Myocyte (in vitro differentiated cells): ENCODE measurements at places on chromosomes 7 and 10. TPM values are rescaled to one million over a fixed set of nuclear protein-coding genes. Genes with fewer than 3 reads are reported as not detected.

Gene CLRN3
- not detected in 2 replicates for total RNA-seq

- no peak for DNase-seq
Measured at GRCh38 chr10:28564905-28565304, 32.0 kb downstream of the WAC start.

GRCh38 chr10:26543567-26544306, 105.6 kb downstream of the APBB1IP start:
- DNase-seq, result no peak

Gene FBH1
- total RNA-seq, result 69.3 and 75.2 TPM in 2 replicates

- no peak for DNase-seq
Measured at GRCh38 chr7:4068286-4068685, 613.8 kb upstream of the FOXK1 start.

DNA sequence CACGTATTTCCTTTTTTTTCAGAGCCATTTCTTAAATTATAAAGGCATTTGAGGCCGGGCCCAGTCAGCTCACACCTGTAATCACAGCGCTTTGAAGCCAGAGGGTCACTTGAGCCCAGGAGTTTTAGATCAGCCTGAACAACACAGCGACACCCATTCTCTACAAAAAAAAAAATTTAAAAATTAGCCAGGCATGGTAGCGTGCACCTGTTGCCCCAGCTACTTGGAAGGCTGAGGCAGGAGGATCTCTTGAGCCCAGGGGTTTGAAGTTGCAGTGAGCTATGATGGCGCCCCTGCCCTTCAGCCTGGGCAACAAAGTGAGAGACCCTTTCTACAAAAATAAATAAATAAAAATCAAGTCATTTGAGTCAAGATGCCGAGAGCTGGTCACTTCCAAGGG, 3.0 kb downstream of the TMEM130 start:
- no peak for DNase-seq

- DNase-seq, result no peak
Measured at GRCh38 chr10:62858364-62858763, 42.2 kb upstream of the EGR2 start.

Gene PPP1R17
- not detected in 2 replicates for total RNA-seq

Gene BAIAP2L1
- total RNA-seq, result 19.7 and 21.3 TPM in 2 replicates

- peak; percentile 71 for DNase-seq
Measured at GRCh38 chr10:78974617-78975317, 94.0 kb upstream of the ZMIZ1 start.

GRCh38 chr7:128906001-128906765, 4.3 kb downstream of the KCP start:
- no peak for DNase-seq

DNA sequence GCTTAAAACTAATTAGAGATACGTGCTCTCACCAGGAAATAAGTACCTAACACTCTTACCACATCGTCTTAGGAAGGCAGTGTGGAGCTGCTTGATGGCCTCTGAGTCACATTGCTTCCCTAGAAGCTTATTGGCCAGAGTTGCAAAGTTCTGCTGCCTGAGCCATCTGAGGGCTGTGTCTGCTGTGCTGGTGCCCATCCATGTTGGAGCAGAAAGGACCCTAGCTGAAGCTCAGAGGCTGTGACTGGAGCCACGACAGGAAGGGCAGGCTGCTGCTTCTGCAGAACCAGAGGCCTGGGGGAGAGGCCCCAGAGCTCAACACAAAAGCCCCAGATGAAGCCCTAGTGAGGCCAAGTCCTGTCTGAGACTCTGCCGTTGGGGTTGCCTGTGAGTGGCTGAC, 64.8 kb upstream of the IGFBP3 start:
- DNase-seq, result peak; percentile 53

Gene CDH23
- total RNA-seq, result 0.16 and 0.40 TPM in 2 replicates

Gene NRAP
- 4.1 and 5.6 TPM in 2 replicates for total RNA-seq

DNA sequence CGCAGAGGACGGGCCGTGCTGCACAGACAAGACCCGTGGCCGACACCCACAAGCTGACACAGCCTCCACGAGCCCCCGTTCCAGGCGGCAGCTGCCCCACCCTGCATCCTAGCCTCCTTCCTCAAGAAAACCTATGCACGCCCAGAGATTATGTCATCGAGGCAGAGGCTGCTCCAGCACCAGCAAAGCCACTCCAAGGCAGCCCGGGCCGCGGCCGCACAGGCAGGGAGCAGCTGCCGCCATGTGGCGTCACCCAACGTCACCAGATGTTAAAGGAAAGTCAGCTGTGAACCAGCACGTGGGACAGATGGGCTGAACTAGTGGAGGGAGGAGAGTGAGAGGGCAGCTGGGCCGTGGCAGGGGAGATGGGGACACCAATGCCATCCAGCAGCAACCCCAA, 59.8 kb downstream of the STK32C start:
- peak; percentile 87 for DNase-seq

Gene SPACDR
- total RNA-seq, result 0.31 and 0.48 TPM in 2 replicates

Gene TEX47
- not detected in 2 replicates for total RNA-seq

DNA sequence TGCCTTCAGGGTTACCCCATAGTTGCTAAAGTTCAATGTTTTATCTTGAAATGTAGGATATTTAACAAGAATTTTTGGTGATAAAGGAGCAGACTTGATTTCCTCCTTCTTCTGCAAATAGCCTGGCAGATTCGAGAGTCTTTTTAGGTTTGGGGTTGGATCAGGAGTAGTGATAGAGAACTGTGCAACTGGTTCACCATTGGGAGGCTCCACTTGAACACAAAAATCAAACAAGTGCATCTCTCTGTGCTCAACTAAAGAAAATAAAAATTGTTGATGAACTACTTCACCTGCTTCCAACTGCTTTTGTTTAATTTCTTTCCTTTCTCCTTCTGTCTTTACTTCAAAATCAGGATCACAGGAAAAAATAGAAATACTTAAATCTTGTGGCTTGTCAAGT, 58.5 kb downstream of the MACC1 start:
- DNase-seq, result peak; percentile 36

- no peak for DNase-seq
Measured at GRCh38 chr10:99965700-99966099, 44.0 kb downstream of the DNMBP start.

Gene TMEM213
- total RNA-seq, result not detected in 2 replicates

Gene HOXA2
- 0.42 and 0.56 TPM in 2 replicates for total RNA-seq

GRCh38 chr7:105723572-105723971, 142.3 kb upstream of the EFCAB10 start:
- DNase-seq, result no peak

DNA sequence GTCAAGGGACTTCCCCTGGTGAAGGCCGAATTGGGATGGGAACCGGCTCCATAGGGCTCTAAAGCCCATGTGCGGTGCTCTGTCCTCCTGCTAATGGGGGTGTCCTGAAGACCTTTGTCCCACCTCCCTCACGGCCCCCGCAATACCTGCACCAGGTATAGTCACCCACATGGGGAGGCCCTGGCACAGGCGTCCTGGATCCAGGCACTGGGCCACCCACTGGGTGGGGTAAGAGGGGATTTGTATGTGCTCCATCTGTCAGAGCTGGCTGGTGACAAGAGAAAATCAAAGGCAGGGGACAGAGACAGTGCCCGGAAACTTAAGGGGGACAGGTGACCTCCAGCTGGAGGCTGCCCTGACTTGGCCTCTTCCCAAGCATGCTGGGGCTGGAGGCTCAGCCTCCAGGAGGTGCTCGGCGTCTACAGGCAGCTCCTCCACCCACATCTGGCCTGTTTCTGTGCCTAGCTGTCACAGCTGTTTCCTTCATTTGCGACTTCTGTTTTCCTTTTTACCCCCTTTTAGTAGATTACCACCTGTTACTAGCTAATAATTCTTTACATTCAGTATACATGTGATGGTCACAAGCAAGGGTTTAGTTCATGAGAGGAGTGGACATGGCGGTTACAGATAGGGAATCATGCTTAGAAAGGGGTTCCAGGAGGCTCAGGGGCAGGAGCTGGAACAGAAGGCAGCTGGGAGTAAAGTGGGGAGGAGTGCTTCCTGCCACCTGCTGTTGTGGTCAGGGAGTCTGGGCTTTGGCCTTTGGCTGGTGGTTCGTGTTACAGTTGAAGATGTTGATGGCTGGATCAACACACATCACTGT, 2.3 kb upstream of the CUZD1 start:
- DNase-seq, result peak; percentile 98

Gene GNGT1
- total RNA-seq, result 1.3 TPM in 1 of 2 replicates, not detected in the other
